ENCODE measurements at places on chromosomes 13 and 19.

- no peak for DNase-seq
Measured at GRCh38 chr13:35782793-35783192, 306.3 kb upstream of the MAB21L1 start.

DNA sequence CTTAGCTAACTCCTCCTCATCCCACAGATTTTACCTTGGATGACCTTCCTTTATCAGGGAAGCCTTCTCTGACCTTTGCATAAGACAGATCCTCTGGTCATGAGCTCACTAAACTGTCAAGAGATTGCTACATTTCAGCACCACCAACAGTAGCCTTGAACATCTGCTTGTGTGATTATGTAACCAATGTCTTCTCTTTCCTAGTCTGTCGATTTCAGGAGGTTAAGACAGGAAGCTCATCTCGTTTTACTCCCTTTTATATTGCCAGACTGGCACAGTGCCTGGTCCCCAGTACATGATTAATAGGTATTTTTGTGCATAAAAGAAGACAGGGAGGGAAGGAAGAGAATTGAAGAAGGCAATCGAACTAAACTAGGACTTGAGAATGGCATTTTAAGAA lies 1697.7 kb downstream of the EFNB2 start:
- no peak for DNase-seq

- no peak for DNase-seq
Measured at GRCh38 chr19:40744554-40745401, 5.5 kb downstream of the ACTMAP start.

- no peak for DNase-seq
Measured at GRCh38 chr19:3015126-3016057, 13.7 kb downstream of the TLE2 start.

DNA sequence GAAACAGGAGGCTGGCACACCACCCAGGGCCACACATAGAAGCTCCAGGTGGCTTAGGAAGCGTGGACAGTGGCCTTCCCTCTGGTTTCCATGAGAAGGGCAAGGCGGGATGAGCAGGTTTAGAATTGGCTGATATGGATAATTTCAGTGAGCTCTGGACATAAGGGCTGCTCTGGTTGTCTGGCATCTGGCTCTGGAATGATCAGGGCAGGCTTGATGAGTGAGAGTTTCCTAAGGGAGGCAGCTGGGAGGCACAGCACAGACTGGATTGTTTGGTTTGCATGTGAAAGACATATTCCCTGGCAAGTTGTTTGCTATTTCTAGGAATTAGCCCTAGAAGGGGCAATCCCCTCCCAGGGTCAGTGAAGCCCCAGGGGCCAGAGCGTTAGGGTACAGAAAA lies 129.5 kb downstream of the ATP8A2 start:
- no peak for DNase-seq

DNA sequence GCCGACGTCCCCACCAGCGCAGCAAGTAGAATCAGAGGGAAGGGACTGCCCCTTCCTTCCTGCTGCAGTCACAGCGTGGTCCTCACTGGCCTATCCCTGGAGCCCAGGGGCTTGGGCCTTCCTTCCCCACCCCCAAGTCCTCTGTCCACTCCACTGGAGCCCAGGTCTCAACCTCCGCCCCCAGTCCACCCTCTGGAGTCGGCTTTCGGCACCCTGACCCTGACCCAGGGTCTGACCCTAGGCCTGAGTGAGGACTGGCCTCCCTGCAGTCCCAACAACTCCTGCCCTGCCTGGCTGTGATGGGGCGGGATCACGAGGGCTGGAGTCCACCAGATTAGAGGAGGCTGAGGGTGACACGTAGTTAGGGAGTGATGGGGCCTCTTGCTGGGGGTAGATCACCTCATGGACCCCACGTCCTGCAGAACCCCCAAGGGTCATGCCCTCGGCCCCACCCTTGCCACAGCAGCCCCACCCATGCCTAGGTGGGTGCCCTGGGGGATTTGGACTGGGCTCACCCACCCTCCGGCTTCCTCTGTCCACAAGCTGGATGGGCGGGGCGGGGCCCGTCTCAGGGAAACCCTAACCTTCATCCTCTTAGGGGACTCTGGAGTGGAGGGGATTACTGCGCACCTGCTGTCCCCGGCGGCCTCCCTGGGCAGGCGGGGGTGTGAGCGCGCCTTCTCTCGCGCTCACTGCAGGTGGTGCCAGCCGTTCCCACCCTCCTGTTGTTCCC lies 3.8 kb downstream of the RAX2 start:
- no peak for DNase-seq

GRCh38 chr19:8397746-8398310 lies 7.7 kb downstream of the RAB11B start:
- DNase-seq: no peak

- no peak for DNase-seq
Measured at GRCh38 chr19:21947775-21948174, 63.0 kb downstream of the ZNF208 start.

DNA sequence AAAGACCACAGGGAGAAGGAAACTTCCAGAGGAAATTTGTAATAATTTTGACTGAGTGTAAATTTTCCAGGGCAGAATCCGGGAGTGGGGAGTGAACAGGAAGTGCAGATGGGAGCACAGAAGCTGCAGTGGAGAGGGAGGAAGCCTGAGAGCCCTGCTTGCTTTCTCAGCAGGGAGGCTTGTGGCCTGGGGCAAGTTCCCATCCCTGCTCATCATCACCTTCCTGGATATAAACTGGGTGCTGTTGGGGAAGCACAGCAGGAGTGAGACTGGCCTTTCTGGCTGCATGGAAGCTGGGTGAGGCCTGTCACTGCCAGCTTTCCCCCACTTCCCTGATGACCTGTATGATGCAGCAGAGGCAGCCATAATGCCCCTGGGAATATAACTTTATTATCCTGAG lies 532.9 kb downstream of the SLITRK6 start:
- DNase-seq: no peak

- DNase-seq: no peak
Measured at GRCh38 chr19:50419022-50419579, 363 bp downstream of the SPIB start.

GRCh38 chr19:6056282-6056741 lies 54.0 kb downstream of the RFX2 start:
- no peak for DNase-seq

DNA sequence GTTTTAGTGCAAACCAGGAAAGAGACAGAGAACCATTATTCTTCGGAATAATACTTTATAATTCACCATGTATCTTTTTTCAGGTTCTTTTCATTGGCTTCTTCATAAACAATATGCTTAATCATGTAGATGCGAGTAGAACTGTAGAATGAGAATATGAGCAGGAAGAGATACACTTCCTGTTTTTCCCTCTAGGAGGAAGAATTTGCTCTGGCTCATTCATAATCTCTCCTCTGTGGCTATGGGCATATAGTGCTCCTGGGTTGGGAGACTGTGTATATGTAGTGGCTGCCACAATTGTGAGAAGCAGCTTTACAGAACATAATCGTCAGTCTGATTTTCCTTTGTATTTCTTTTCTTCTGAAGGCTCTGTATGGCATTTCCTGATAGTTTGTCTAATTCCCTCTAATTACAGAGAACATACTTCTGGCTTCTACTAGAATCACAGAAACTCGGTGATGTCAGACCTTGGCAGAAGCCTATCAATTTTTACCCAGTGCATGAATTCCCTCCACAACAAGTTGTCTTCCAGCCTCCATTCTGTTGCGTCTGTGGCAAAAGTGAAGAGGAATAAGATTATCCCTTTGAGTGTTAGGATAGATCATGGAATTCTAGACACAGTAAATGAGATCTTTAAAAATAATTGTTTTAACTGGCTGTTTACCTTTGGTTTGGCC lies 2.9 kb upstream of the DCLK1 start:
- no peak for DNase-seq

DNA sequence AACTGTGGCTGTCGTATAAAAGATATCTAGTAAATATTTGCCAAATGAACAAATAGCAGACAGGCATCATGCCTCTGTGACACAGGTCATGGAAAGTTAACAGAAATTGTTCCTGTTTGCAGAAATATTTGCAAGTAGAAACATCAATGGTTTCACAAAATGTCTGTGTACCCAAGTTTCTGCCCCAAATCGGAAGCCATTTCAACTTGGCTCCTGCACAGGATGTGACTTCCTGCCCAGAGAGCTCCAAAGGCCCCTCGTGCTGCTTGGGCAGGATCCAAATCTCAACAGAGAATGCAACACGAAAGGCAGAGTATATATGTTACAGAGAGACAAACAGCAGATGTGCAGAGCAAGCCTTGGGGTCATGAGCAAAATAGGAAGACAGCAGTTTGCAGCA lies 95.5 kb upstream of the SERP2 start:
- DNase-seq: no peak
